ENCODE measurements at places on chromosomes 13 and 19.

GRCh38 chr13:43776006-43776405, 10.8 kb downstream of the ENOX1 start:
- no peak for DNase-seq

DNA sequence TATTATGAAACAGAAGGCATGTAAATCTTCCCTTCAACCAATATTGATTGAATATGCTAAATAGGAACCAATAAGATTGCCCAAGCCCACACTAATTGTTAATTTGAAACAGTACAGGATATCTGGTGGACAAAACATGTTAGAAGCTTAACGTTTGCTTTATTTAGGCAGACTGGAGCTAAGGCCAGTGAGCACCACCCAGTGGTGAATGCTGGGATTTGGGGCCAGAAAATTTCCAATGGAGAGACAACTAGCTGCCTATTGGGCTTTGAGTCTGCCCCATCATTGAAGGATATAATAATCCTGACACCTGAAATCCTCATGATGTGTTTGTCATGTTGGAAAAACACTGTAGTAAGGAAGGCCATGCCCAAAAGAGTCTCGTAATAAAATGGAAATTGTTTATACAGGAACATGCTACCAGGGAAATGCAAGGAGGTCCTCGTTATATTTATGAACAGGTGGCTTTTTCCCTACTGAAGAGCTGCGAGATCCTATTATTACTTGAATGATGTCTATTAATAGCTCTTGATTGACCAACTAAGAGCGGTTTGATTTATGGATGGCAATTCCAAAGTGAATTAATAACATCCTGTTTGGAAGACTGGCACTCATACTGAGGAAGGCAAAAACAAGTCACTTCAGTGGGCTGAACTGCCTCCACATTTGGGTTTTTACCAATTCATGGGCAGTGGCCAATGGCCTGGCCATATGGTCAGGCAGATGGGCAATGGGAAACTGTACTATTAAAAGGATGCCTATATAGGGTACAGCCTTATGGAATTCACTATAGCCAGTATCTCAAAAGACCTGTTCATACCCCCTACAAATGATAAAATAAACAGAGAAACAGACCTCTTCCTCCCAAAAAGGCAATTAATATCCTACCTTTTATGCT, 8.7 kb downstream of the SIGLECL1 start:
- DNase-seq: peak; percentile 71

- DNase-seq: no peak
Observed at GRCh38 chr13:77696006-77696878, 1.2 kb upstream of the SLAIN1 start.

DNA sequence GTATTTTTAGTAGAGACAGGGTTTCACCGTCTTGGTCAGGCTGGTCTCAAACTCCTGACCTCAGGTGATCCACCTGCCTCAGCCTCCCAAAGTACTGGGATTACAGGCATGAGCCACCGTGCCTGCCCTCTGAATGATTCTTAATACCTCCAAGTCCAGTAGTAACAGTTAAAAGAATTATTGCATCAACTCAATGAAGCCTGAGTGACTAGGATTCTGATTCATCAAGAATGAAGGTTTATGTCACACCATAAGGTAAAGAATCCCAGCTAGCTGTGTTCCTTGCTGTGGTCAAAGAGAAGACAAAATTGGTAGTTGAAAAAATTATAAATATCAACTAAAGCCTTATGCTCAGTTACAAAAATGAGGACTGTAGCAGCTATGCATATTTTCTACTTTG, 81.2 kb upstream of the ABCC4 start:
- DNase-seq: no peak

DNA sequence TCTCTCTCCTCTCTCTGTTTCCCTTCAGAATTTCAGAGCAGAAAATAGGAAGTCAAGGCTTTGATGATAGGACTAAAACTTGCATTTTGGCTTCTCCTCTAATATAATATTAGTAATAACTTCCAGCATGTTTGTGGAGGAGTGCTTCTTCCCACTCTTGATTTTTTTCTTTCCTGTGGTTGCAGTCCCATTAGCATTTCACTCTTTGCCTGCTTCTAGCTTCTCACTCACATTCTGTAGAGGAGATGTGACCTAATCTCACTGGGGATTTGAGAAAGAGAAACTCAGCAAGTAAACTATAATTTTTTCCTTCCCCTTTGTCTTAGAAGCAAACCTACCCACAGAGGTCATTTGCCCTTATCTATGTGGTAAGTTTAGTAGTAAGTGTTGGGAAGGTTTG, 169.4 kb upstream of the HTR2A start:
- DNase-seq: no peak

DNA sequence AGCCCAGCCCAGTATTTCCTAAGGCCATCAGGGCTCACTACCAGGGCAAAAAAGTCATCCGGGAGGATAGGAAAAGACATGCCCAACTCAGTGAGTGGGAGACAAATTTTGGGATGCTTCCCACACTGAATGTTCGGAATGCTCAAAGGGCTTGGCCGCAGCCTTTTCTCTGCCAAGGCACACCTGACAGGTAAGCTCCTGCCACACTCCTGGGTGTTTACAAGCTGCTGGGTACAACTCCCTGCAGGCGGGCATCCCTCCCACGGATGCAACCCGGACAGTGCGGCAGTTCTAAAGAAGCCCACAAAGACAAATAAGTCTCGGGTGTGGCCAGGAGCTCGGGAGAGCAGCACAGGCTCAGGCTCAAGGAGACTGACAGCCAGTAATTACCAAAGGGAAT, 28.1 kb downstream of the SLC7A1 start:
- no peak for DNase-seq

DNA sequence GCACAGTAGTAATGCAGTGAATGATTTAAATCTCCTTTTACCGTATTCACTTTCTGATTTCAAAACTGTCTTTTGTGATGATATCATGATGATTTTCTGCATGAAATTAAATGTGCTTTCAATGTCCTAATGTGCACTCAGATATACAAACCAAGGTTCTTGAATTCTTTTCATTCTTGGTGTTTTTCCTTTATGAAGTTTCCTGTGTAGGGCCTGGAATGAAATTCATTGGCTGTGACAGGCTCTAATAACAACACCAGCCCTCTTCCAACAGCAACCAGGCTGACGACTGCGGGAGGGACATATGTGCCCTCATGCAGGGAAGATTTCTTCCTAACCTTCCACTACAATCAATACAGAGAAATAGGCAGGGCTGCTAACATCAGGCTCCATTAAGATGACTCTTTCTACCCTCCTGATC, 1052.0 kb downstream of the DIAPH3 start:
- no peak for DNase-seq

DNA sequence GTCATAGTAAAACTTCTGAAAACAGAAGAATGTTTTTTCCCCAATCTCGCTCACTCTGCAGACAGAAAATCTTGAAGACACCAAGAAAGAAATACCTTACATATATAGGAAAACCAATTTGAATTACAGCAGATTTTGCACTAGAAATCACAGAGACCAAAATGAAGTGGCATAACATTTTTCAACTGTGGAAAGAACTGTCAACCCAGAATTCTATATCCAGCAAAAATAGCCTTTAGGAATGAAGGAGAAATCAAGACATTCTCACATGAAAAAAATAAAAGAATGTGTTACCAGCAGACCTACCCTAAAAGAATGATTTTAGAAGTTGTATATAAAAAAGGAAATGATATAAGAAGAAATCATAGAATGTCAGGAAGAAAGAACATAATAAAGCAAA, 28.7 kb downstream of the CCDC122 start:
- no peak for DNase-seq

- DNase-seq: peak; percentile 6
Observed at GRCh38 chr13:32121316-32121715, 89.7 kb downstream of the FRY start.

DNA sequence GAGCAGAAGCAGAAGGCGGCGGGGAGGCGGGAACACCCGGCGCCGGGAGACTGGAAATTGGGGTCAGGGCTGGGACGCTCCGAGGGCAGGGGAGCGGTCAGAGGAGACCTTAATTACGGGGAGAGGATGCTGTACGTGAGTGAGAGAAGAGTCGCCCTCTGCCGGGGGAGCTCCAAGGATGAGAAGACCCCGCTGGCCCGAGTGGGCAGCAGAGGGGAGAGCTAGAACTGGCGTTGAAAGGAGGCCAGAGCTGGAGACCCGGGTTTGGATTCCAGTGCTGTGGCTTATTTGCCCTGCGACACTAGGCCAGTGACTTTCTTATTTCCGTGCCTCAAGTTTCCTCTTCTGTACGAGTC, 536 bp downstream of the FAM32A start:
- DNase-seq: peak; percentile 22

- DNase-seq: no peak
Observed at GRCh38 chr19:51359294-51359693, 6.9 kb downstream of the ETFB start.

DNA sequence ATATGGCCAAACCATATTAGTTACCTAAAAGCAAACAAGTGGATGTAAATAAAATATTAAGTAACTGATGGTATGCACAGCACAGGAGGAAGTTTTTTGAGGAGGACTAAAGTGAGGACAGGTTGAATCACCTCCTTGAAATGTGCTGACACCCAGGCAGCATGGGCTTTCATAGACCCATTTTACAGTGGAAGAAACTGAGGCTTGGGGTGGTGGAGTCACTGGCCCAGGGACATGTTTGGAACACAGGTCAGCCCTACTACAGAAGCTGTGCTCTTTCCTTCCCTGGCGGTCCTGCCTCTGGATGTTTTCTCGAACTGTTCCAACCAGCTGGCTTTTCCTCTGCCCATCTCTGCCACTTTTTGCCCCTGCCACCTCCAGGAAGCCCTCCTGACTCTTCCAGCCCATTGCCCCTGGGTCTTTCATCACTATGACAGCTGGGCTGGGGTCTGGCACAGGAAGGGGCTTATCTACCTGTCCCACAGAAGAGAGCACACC, 11.2 kb upstream of the PTPRS start:
- no peak for DNase-seq

DNA sequence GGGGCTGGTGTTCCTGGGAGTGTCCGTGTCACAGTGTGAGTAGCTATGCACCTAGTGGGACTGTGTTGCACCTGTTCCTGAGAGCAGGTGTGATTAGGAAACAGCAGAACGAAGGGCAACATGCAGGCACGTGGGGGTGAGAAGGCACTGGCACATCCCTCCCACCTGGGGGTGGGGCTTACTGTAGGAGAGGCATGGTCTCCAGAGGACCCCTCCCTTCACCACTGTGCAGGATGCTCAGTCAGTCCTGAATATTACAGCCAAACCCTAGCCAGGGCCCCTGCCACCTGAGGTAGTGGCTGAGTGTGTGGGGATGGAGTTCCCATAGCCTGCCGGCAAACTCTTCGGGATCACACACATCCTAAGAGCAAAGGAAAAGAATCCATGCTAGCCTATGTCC, 99.2 kb downstream of the ZDHHC20 start:
- DNase-seq: no peak

DNA sequence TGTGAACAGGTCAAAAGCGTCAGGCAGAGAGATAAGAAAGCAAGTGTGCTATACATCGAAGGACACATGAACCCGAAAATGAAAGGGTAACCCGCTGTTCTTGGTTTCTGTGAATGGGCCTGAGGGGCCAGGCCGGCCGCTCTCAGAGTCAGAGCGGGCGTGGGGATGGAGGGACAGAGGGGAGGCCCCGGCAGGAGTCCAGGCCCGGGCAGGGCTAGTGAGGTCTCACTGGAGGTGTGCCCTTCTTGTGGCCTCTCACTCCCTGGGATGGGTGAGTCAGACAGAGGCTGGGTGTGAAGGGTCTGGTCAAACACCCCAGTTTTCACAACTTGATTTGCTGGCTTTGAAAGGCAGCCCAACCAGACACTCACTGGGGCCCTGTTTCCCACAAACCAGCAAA, 17.4 kb upstream of the NDUFS7 start:
- DNase-seq: no peak

DNA sequence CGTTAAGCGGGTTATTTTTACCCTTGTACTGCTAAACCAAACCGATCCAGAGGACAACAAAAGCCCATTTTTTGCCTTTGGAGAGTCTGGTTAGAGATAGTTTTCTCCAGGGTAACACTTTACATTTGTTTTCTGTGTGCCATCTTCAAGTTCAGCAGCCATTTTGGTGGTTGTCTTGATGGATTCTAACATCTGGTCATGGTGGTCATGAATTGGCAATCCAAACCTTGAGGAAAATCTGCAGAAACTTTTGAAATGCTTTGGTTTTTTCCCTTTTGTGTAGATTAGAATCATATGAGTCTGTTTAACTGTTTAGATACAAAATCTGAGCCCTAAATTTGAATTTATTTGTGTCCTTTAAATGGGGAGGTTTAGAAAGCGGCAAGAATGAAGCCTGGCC, 16.6 kb downstream of the HNRNPM start:
- DNase-seq: no peak

- no peak for DNase-seq
Observed at GRCh38 chr13:46717856-46718255, 79.1 kb downstream of the ESD start.

DNA sequence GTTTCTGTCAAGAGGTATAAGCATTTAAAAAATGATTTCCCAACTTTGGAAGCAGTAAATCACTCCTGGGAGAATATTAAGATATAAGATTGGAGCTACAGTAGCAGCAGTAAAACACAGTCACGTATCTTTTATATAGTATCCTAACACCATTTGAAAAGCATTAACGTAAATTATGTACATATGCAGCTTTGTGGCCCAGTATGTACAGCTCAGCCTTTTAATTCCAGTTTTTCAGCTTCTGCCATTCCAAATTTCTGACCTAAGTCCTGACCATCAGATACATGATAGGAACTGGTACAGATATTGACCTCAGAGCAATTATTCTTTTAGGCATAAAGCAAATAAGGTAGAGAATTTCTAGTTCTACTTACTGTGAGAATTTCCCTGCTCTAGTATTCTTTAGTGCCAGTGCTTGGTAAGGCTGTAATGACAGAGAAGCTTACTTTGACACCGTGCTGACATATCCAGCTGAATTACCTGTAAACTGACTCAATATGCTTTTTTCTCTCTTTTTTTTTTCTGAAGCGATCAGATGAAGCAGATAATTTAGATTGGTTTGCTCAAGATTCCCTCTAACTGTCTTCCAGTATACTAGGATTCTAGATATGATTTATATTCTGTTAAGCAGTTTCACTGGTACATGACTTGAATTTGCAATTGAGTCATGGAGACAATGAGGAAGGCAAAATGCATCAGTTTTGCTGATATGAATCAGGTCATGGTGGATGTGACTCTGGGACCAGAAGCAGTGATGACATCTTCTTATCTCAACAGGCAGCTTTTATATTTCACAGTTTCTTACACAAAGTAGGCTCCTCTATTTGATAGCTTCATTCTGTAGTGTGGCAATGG, 703.6 kb downstream of the SLITRK6 start:
- no peak for DNase-seq

DNA sequence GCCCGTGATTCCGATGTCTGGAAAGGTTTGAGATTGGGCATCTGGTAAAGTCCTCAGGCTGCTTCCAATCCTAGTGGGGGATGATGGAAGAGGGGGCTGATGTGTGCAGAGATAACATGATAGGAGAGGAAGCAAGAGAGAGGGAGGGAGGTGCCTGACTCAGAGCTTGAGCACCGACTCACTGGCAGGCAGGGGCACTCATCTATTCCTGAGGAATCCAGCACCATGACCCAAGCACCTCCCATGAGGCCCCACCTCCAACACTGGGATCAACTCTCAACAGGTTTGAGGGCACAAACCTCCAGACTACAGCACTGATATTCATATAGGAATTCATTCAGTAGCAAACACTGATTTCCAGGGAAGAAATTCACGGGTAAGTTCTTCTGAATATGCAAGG, 5.6 kb upstream of the SIGLEC9 start:
- no peak for DNase-seq

Measured in activated CD4-positive, alpha-beta T cell treated with anti-CD3 and anti-CD28 coated beads, Interleukin-2, Interleukin-4, amounts not matched to agents 100 ng/mL and 50 ng/mL, durations not matched to agents 16 hours and 8 hours (primary cell).